ENCODE measurements at places on chromosomes 3 and 15.

- peak; percentile 22 for DNase-seq
These were observed 107.9 kb downstream of the GMPS start for GRCh38 chr3:155978324-155978723.

GRCh38 chr15:65837301-65838294 is 31.7 kb upstream of the RAB11A start:
- DNase-seq = no peak

DNA sequence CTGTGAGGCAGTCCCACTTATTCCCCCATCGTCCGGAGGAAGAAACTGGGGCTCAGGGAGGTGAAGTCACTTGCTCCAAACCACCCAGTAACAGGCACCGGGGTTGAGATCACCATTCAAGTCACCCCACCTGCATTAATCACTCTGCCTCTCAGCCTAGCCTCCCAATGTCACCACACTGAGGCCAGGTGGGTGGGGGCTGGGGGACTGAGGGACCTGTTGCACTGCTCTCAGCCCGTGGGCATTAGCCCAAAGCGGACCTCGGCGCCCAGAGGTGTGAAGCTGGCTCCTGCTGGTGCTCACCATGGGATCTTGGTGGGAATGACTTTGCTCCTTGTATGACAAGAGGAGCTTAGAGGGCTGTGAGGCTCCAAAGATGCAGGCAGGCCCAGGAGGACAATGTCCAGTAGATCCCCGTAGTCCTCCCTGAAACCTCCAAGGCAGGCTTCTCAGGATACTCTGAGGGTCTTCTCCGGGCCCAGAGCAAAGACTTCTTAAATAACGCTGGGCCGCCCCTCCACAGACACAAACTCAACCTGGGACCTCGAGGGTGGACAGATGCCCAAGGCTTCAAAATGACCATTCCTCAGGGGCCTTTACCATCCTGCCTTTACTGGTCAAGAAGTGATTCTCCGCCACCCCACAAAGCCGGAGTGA is 1.7 kb downstream of the NT5DC2 start:
- DNase-seq = no peak

GRCh38 chr15:70127770-70128413 is 30.2 kb upstream of the TLE3 start:
- DNase-seq = peak; percentile 7

DNA sequence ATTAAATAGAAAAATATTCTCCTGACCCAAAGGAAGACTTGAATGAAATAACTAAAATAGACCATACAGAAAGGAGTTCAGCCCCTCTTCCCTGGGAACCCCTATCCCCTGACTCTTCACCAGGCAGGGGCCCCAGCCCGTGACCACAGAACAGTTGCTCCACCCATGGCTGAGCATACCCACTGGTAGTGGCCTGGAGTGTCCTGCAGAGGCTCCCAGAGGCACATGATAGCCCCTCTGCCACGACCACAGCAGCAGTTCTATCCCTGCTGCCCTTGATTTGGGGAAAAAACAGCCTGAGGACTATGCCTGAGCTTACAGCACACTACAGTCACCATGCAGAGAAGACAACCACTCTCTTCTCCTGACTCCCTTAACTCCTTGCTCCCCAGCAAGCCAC is 31.8 kb downstream of the TTC14 start:
- no peak for DNase-seq

Data from ELR (cell line).